ENCODE measurements at places on chromosomes 4 and X.

- DNase-seq, result no peak
Observed at GRCh38 chrX:19846995-19847790, 40.2 kb downstream of the SH3KBP1 start.

- DNase-seq, result no peak
Observed at GRCh38 chr4:110610940-110611831, 11.7 kb downstream of the PITX2 start.

DNA sequence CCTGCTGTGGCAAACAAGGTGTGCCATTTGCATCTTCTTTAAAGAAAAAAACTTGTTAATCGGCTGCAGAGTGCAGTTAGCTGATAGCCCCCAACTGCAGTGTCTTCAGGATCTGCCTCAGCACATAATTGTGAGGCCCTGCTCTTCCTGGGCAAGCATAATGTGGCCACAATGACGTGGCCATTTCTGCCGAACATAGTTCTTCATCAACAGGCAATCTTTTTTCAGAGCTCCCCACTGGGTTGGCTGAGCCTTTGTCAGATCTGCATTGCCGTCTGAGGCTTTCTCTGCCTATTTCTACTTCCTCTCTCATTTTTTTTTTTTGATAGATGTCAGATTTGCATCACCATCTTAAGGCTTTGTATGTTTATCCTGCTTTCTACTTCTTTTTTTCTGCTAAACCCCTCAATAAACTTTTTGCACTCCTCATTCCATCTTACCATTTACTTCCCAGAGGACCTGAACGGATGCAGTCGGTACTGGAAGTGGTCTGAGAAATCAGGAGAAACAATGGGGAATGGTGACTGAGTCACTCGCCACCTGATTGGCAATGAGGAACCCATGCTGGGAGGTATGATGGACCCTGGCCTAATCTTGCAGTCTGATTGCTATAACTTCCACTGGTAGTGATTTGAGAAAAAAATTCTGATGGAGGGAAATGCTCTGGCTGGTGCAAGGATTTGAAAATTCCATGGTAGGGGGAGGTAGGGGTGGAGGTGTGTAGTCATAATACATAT, 21.2 kb upstream of the TAB3 start:
- no peak for DNase-seq

DNA sequence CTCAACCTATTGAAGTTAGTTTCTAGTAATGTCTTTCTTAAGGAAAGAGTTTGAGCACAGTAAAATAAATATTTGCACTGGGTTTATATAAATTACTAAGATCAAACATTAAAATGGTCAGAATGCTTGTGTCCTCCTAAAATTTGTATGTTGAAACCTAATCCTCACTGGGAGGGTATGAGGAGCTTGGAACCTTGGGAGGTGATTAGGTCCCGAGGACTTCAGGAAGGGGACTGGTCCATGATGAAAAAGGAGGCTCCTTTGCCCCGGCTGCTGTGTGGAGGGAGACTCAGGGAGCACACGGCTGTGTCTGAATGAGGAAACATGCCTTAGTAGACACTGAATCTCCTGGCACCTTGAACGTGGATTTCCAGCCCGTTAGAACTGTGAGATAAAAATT, 221.9 kb downstream of the TENM3 start:
- no peak for DNase-seq

DNA sequence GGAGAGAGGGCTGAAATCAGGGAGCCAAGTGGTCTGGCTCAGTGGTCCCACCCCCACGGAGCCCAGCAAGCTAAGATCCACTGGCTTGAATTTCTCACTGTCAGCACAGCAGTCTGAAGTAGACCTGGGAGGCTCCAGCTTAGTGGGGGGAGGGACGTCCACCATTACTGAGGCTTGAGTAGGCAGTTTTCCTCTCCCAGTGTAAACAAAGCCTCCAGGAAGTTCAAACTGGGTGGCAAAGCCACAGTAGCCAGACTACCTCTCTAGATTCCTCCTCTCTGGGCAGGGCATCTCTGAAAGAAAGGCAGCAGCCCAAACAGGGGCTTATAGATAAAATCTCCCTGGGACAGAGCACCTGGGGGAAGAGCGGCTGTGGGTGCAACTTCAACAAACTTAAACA, 88.1 kb downstream of the NPFFR2 start:
- no peak for DNase-seq
